ENCODE measurements at places on chromosomes 2 and 18. TPM values are rescaled to one million over a fixed set of nuclear protein-coding genes. Genes with fewer than 3 reads are reported as not detected.

The FER1L5 gene
- not detected for polyA plus RNA-seq

DNA sequence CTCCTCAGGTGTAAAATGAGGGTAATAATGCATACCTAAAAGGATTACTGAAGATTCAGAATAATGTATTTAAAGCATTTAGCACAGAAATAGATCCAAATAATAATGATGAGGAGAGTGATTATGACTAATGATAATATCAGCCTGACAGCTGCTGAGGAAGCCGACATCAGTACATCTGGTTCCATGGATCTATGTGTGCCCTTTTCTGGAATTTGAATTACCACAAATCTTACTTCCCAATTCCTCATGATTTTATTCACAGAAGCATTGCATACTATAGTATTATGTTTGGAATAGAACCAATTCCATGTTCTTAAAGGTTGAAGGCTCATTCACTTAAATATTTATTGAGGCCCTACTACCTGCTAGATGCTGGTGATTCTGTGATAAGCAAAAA, 248.9 kb upstream of the THUMPD2 start:
- DNase-seq, result no peak

GRCh38 chr2:88831792-88832248, 140.3 kb downstream of the RPIA start:
- peak; percentile 87 for DNase-seq

- DNase-seq, result no peak
Observed at GRCh38 chr2:112173646-112174319, 35.6 kb downstream of the FBLN7 start.

The FSIP2 gene
- polyA plus RNA-seq, result 0.01 TPM

DNA sequence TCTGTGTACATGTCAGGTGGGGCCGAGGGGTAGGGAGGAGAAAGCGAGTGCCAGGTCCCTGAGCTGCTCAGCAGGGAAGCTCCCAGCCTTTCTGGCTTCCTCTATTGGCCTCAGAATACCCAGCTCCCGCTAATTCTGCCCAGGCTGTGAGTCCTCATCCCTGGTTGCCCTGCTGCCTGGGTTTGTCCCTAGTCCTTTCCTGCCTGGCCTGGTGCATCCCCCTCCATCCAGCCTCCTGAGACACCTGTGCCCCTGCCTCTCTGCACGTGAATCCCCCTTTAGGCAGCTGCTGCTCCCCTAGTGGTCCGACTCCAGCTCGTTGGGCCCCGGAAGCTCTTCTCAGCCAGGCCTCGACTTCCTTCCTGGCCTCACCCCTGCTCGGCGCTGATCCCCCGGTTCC, 54.6 kb downstream of the INHBB start:
- DNase-seq, result no peak

DNA sequence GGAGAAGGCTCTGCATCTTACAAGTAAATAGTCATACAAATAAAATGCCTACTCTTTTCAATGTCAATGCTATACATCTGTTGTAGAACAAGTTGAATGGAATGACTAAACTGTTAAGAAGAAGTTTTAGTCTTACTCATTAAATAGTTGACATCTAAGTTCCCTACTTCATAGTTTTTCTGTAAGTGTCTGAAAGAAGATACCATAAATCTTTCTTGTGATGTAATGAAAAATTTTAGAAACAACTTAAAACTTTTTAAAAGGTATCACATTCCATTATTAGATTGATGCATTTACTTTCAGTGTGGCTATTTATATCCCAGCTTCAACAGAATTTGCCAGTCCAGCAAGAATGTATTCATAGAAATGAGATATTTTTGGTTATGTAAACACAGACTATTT, 185.2 kb upstream of the EPC2 start:
- no peak for DNase-seq

DNA sequence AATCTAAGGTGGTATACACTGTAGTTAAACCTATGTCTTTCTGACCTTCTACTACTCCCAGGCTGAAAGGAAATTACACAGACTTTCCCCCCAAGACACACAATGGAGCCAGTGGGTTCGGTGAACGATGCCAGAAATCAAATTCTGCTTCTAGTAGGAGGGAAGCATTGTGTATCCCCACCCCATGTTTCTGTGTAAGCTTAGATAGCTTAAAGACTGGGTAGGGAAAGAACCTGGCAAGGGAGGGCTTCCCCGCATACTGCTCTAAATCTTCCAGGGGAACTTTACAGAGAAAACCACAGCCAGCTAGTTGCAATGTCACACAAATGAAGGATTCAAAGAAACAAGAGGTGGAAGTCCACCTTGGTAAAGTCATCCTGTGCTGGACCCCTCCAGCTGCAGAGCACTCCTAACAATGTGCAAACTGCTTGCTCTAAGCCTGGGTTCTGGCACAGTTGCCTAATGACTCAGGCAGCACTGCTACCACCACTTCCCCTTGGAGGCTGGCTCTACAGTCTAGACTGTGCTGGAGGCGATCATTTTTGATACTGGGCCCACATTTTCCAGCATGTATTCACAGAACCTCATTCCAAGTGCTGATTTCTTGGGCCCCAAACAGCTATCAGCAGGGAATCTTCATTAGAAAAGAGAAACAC, 47.5 kb downstream of the TRIB2 start:
- DNase-seq, result no peak

- no peak for DNase-seq
Observed at GRCh38 chr2:66445076-66445924, 10.4 kb downstream of the MEIS1 start.

DNA sequence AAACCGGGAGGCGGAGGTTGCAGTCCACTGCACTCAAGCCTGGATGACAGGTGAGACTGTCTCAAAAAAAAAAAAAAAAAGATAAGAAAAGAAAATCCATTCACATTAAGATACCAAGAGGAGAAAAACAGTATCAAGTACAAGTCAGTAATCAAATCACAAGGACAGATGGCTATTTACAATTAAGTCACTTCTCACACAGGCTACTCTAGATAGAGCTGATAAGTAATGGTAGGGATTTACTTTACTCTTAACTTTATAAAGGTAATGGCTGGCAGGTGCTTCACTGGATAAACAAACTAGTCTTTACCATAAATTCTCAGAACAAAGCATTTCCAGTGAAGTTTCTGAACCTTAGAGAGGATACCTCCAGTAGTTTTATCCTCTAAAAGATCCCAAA, 11.5 kb downstream of the SF3B1 start:
- no peak for DNase-seq

The LRRC30 gene
- polyA plus RNA-seq, result not detected

GRCh38 chr2:96152304-96153161, 7.3 kb upstream of the DUSP2 start:
- peak; percentile 11 for DNase-seq

- DNase-seq, result peak; percentile 76
Observed at GRCh38 chr2:201194097-201194496, 11.2 kb downstream of the CASP10 start.

The PAIP2B gene
- 4.8 TPM for polyA plus RNA-seq

The CFC1 gene
- not detected for polyA plus RNA-seq

- no peak for DNase-seq
Observed at GRCh38 chr2:66682476-66682875, 247.6 kb downstream of the MEIS1 start.

DNA sequence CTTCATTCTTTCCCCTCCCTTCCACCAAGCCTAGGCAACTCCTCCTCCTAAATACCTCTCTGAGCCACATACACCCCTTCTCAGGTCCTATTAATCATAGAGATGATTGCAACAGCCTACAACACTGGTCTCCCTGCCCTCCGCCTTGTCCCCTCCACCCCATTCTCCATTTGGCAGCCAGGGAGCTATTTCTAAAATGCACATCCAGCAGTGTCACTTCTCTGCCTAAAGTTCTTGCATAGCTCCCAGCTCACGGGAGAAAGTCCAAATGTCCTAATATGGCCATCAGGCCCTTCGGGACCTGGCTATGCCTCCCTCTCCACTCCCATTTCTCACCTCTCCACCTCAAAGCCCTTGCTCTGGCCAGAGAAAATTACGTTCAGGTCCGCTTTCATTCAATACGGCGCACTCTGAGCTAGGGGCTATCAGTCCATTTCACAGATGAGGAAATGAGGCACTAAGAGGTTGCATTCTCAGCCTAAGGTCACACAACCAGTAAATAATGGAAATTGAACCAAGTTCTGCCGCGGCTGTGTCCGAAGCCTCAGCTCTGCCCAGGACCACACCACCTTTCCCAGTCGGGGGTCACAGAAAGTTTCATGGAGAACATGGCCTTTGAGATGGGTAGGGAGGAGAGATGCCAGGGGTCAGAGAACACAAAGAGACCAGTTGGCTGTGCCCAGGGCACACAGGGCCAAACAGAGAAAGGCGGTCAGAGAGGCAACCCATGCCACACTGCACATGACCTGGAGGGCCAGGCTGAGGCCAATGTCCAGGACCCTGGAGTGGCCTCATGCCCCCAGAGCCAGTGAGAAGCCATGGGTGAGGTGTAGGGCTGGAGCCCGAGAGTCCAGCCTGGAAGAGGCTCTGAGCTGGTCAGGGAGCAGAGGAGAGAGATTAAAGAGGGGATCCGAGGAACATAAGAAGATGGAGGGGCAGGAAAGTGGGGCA, 72.8 kb downstream of the TNS1 start:
- no peak for DNase-seq

The IL18RAP gene
- polyA plus RNA-seq, result 0.22 TPM
